Articular chondrocyte of knee joint (primary cell): ENCODE measurements at places on chromosomes 13 and 19. TPM values are rescaled to one million over a fixed set of nuclear protein-coding genes. Genes with fewer than 3 reads are reported as not detected.

ZNF558 gene
- 23.1 and 28.3 TPM in 2 replicates for total RNA-seq

HSPH1 gene
- total RNA-seq: 42.1 and 46.3 TPM in 2 replicates

PTH2 gene
- total RNA-seq: not detected in 2 replicates

POU4F1 gene
- total RNA-seq: not detected in 2 replicates

UBE2L5 gene
- total RNA-seq: 0.78 TPM in 1 of 2 replicates, not detected in the other

PRMT1 gene
- 106 and 127 TPM in 2 replicates for total RNA-seq

LMTK3 gene
- total RNA-seq: under 0.01 and 0.11 TPM in 2 replicates

EML2 gene
- total RNA-seq: 12.7 and 19.8 TPM in 2 replicates

CDX2 gene
- not detected in 2 replicates for total RNA-seq

MYO16 gene
- total RNA-seq: under 0.01 and 0.11 TPM in 2 replicates

PSG1 gene
- 0.39 TPM in 1 of 2 replicates, not detected in the other for total RNA-seq

ATP1A3 gene
- total RNA-seq: 0.52 and 0.65 TPM in 2 replicates

LGALS7 gene
- total RNA-seq: not detected in 2 replicates

ZNF528 gene
- 34.5 and 53.9 TPM in 2 replicates for total RNA-seq
